Smooth muscle cell of trachea (primary cell): ENCODE measurements at places on chromosomes 3 and 15. TPM values are rescaled to one million over a fixed set of nuclear protein-coding genes. Genes with fewer than 3 reads are reported as not detected.

SYNM gene
- 5.4 and 6.3 TPM in 2 replicates for total RNA-seq

SI gene
- not detected in 2 replicates for total RNA-seq

TLR9 gene
- under 0.01 and 0.17 TPM in 2 replicates for total RNA-seq

UCN2 gene
- total RNA-seq = 1.2 and 1.3 TPM in 2 replicates

RRP9 gene
- total RNA-seq = 18.6 and 20.5 TPM in 2 replicates

METTL6 gene
- 27.8 and 36.1 TPM in 2 replicates for total RNA-seq

CDCP1 gene
- total RNA-seq = 9.1 and 14.1 TPM in 2 replicates

ZNF774 gene
- total RNA-seq = 1.5 and 1.9 TPM in 2 replicates

KCNAB1 gene
- under 0.01 and 2.8 TPM in 2 replicates for total RNA-seq

AHSG gene
- total RNA-seq = not detected in 2 replicates

CCR4 gene
- total RNA-seq = not detected in 2 replicates

CLRN1 gene
- total RNA-seq = not detected in 2 replicates

OR5K2 gene
- total RNA-seq = not detected in 2 replicates

CCR8 gene
- not detected in 2 replicates for total RNA-seq

SNURF gene
- 14.0 and 17.2 TPM in 2 replicates for total RNA-seq

TRANK1 gene
- 12.1 and 20.2 TPM in 2 replicates for total RNA-seq

KBTBD12 gene
- total RNA-seq = not detected in 2 replicates

GP5 gene
- total RNA-seq = 0.17 TPM in 1 of 2 replicates, not detected in the other

PFN2 gene
- total RNA-seq = 273 and 347 TPM in 2 replicates

SLC9A9 gene
- 46.1 and 59.9 TPM in 2 replicates for total RNA-seq

CKMT1B gene
- not detected in 2 replicates for total RNA-seq

NME9 gene
- total RNA-seq = 0.29 TPM in 1 of 2 replicates, not detected in the other

IP6K2 gene
- 49.0 and 51.5 TPM in 2 replicates for total RNA-seq

SV2B gene
- not detected in 2 replicates for total RNA-seq

LDHAL6B gene
- total RNA-seq = not detected in 2 replicates

GOLGA6L4 gene
- total RNA-seq = 1.2 and 3.6 TPM in 2 replicates

ATP13A5 gene
- not detected in 2 replicates for total RNA-seq

CTXND1 gene
- under 0.01 TPM in 1 of 2 replicates, not detected in the other for total RNA-seq

GOLGA8G gene
- not detected in 2 replicates for total RNA-seq

CD47 gene
- 80.4 and 152 TPM in 2 replicates for total RNA-seq

SPESP1 gene
- 7.8 and 14.0 TPM in 2 replicates for total RNA-seq

TMEM212 gene
- not detected in 2 replicates for total RNA-seq

UBAP1L gene
- 1.5 and 2.0 TPM in 2 replicates for total RNA-seq

NCK1 gene
- 57.5 and 60.5 TPM in 2 replicates for total RNA-seq

SEMA3G gene
- under 0.01 and 0.15 TPM in 2 replicates for total RNA-seq

ZIC1 gene
- not detected in 2 replicates for total RNA-seq

ASB14 gene
- total RNA-seq = not detected in 2 replicates

GLDN gene
- total RNA-seq = 35.1 and 127 TPM in 2 replicates

DISP2 gene
- under 0.01 and 2.2 TPM in 2 replicates for total RNA-seq

GOLGA6A gene
- total RNA-seq = not detected in 2 replicates

SUMF1 gene
- total RNA-seq = 95.1 and 134 TPM in 2 replicates

XYLB gene
- 4.7 and 6.1 TPM in 2 replicates for total RNA-seq

GOLIM4 gene
- total RNA-seq = 62.5 and 69.0 TPM in 2 replicates
